ENCODE measurements at places on chromosomes 12 and 14.

GRCh38 chr12:32051511-32052211 lies 55.0 kb upstream of the BICD1 start:
- DNase-seq: no peak

DNA sequence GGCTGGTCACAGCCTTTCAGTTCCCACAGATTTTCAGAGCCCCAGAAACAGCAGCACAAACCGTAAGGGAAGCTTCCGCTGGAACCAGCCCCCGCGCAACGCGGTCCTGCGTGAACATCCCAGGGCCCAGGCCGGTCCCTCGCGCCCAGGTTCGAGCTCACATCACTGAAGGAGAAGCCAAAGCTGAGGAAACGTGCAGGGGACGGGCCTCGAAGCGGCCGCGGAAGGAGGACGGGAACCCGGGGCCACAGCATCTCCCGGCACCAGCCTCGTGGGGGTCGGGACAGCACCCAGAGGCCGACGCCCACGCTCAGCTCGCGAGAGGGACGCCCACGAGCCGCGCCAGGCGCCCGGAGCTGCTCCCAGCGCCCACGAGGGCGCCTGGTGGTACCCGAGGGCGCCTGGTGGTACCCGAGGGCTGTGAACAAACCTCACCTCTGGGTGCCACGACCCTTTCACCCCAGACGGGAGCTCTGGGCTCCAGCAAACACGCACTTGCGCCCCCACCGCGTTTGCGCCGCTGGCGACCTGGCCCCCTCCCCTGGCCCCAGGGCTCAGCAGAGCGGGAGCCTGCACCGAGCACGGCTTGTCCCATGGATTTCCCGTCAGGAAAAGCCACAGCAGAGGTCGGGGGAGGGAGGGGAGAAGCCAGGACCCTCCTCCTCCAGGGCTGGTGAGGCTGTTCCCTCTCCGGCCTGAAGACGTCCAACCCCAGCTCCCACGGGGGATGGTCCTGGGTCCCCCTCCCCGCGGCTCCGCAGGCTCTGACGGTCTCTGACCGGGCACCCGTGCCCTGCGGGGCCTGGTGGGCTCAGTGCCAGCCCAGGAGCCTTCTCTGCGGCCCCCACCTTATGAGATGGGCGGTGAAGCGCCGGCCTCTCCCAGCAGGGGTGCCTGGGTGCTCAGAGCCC lies 6.9 kb downstream of the LRCOL1 start:
- no peak for DNase-seq

DNA sequence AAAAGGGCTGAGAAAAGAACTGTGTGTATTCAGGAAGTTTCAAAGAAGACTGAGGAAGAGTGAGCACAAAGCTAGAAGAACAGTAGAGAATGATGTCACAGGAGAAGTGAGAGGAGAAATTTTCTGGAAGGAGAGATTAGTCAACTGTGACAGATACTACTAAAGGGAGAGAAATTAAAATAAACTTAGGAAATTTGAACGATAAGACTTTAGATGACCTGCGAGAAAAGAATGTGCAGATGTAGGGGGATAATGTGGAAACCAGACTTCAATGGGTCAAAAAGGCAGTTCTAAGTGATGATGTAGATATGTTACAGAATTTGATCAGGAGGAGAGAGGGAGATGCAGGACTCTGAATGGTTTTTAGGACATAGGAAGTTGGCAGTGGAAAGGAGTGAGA lies 287.4 kb downstream of the SYT1 start:
- no peak for DNase-seq

DNA sequence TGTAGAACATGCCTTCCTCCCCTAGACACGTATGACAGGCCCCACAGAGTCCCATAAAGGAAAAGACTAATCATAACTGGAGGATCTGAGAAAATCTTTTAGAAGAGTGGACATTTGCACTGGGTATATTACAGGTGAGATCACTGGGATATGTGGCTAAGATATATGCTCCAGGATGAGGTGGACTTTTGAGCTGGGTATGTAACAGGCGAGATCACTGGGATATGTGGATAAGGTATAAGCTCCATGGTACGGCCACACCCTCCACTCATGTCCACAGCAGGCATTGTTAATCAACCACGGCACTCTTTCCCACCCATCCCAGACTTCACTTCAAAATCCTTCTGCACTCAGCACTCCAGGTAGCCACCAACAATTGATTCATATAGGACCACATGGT lies 34.1 kb downstream of the CLMN start:
- DNase-seq: no peak

DNA sequence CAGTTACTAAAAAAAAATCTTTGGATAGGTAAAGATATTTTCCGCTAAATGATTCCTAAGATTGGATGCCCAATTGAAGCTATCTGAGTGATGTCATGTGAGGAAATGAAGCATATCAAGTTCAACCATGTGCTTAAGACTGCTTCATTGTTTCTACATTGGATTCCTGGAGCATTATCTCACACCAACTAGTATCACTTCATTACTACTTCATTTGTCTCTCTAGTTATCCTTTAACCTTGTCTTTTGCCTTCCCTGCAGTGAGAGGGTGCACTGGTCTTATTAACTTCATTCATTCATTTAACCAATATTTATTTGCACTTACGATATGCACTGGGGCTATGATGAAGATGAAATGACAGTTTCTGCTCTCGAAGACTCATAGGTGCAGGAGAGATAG lies 198.1 kb downstream of the SLC38A4 start:
- no peak for DNase-seq

All from NCI-H2081 (cell line).